ENCODE measurements at places on chromosomes 2 and 18.
A peak's percentile ranks its signal among the peaks of the same experiment; 100 is the strongest.

DNA sequence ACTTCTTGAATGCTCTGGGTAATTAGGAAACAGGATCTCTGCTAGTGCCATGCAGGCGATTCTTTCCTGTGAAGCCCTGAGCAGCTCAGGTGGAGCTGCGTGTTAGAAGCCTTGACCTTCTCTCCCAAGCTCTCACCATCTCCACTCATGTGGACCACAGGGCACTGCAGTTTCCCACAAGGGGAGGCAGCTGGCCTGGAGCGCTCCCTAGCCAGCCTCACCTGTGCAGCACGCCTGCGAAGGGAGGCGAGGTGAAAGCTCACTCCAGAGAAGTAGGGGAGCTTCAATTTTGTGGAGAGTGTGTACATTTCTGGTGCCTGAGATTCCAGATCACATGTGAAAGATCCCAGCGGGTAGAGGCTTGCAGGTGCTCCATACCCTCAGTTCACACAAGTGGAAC is 11.1 kb upstream of the HES6 start:
- ATAC-seq: no peak

- ATAC-seq: no peak
Observed at GRCh38 chr2:134682726-134683125, 36.1 kb downstream of the TMEM163 start.

- ATAC-seq: no peak
Observed at GRCh38 chr2:158973116-158973956, 4.9 kb downstream of the TANC1 start.

GRCh38 chr2:216031960-216032689 is 18.8 kb upstream of the MREG start:
- peak; percentile 89 for ATAC-seq

GRCh38 chr2:49687918-49688317 is 533.6 kb upstream of the FSHR start:
- ATAC-seq: no peak

- ATAC-seq: no peak
Observed at GRCh38 chr2:1527153-1527992, 114.1 kb downstream of the TPO start.

- ATAC-seq: no peak
Observed at GRCh38 chr2:43513216-43513615, 82.6 kb downstream of the THADA start.

DNA sequence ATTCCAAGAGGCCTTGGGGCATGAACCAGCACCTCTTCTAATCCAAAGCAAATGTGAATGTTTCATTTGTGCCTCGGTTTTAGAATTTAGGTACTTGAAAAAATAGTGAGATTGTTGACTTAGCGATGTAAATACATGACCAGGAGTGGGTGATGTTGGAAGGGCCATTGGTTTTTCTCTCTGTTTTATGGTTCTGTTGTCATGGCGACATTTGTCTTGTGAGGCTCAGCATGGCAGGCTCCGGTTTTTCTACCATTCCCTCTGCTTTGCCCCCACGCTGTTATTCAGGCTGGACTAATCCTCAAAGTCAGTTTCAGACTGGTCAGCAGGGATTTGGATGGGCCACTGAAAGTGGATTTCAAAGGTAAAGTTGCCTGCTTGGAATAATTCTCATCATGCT is 255.4 kb downstream of the ALPK2 start:
- no peak for ATAC-seq

DNA sequence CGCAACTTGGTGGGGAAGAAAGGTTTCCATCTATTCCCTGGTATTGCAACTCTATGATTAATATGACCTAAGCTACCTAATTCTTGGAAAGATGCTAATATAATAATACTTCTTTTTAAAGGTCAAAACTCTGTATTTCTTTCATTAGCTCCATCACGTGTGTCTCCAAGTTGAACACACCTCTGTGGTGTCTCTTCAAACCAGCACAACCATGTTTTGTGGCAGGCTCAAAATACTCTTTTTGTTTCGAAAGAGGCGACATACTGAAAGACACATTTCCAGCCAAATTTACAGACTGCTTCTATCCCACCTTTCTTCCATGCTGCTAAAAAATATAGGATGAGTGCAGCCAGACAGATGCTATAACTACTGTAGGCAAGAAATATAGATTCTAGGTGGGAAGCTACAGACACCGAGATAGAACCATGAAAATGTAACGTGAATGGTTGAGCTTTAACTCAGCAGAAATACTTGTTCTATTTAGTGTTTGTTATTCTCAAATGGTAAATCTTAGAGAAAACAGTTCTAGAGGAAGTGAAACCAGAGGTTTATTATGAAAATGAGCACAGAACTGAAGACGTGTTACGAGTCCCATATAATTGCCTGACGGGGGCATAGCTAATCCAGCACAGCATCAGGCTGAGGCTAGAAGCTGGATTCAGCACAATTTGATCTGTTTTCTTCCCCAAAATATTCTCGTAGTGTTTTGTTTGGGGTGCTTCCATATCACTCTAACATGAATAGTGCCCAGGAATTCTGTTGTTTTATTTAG is 991.5 kb upstream of the FANCL start:
- ATAC-seq: no peak

GRCh38 chr2:29059624-29060023 is 14.7 kb downstream of the PCARE start:
- peak; percentile 76 for ATAC-seq

- no peak for ATAC-seq
Observed at GRCh38 chr2:84132370-84132769, 326.7 kb downstream of the SUCLG1 start.

GRCh38 chr18:543447-544078 is 36.6 kb upstream of the CETN1 start:
- no peak for ATAC-seq

GRCh38 chr2:157093666-157094065 is 163.8 kb upstream of the GALNT5 start:
- no peak for ATAC-seq

- ATAC-seq: no peak
Observed at GRCh38 chr2:207481924-207482323, 47.8 kb upstream of the CREB1 start.

- no peak for ATAC-seq
Observed at GRCh38 chr2:70702711-70703395, 65.1 kb downstream of the ADD2 start.

DNA sequence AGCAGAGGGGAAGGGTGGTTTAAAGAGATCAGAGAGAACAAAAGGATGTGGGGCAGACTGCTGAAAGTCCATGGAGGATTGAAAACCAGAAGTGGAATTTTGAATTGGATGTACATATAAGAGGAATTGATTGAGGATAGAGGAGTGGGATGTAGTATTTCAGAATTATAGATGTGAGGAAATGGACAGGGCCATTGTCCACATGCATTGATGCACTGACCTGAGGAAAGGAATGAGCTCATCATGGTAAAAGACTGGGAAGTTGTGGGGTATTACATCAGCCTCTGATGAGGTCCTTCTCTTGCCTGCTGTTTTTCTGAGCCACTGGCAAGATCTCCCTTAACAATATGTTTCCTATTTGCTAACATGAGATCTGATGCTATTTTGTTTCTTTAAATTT is 365.7 kb upstream of the FANCL start:
- no peak for ATAC-seq

GRCh38 chr2:189056200-189057106 is 82.3 kb downstream of the COL3A1 start:
- ATAC-seq: no peak

- no peak for ATAC-seq
Observed at GRCh38 chr2:20496076-20496872, 49.4 kb downstream of the RHOB start.

GRCh38 chr2:64207573-64207972 is 63.4 kb upstream of the PELI1 start:
- ATAC-seq: no peak

GRCh38 chr18:58862851-58863538 is 1.7 kb upstream of the ZNF532 start:
- ATAC-seq: peak; percentile 30

GRCh38 chr2:197426723-197427603 is 7.9 kb downstream of the SF3B1 start:
- no peak for ATAC-seq

GRCh38 chr2:73262108-73262651 is 22.1 kb downstream of the FBXO41 start:
- ATAC-seq: no peak

DNA sequence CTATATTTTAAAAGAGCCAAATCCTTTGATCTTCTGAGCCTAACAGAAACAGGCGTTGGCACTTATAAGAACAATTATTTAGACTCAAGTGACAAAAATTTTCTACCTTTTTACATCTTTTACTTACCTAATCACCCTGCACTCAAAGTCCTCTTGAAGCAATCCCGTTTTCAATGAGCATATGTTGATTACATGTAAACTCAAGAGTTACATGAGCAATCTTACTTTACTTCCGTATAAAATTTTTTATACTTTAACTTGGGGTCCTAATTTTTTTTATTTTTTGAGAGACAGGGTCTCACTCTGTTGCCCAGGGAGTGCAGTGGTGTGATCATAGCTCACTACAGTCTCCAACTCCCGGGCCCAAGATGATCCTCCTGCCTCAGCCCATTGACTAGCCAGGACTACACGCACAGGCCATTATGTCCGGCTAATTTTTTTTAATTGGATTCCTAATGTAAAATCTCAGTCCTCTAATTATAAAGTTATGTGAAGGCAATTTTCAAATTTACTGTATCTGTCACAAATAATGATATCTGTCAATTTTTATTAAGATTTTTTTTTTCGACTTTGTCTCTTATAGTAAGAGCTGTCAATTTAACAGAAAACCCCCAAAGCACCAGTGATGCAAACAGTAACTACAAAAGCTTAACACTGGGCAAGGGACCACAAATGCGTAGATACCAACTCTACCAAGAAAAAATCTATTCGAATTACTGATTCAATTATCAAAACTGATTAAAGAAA is 19.1 kb upstream of the STPG4 start:
- no peak for ATAC-seq

GRCh38 chr2:159086342-159086741 is 117.9 kb downstream of the TANC1 start:
- no peak for ATAC-seq

DNA sequence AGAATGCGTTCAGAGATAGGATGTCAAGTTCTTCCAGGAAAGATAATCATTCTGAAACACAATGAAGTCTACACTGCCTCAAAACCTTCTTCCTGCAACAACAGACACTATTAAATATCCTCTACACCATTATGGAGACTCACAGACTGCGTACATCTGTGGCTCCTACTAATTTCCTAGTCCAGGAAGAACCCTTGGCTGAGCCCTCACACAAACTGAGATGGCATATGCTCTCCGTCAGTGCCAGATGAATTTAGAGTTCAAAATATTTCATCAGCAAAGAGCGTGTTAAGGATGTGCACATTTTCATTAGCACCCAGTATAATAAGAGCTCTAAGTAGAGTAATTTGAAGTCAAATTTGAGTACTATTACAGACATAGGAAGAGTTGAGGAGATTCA is 117.2 kb downstream of the TCF4 start:
- no peak for ATAC-seq

GRCh38 chr18:23134780-23135549 is at the start of gene CABLES1:
TSS of gene CABLES1 (plus strand) at chr18:23135485. CDS start at chr18:23135763, 278 bp downstream.
- peak; percentile 17 for ATAC-seq

GRCh38 chr2:136347981-136348380 is 230.0 kb upstream of the CXCR4 start:
- no peak for ATAC-seq

All from activated CD4-positive, CD25-positive, alpha-beta regulatory T cell treated with anti-CD3 and anti-CD28 coated beads, Interleukin-2, amount 50 U/mL, for 24 hours (primary cell).